Progenitor cell of endocrine pancreas (in vitro differentiated cells): ENCODE measurements at places on chromosomes 4 and X.

- no peak for DNase-seq
Measured at GRCh38 chr4:58600290-58600689, 1490.1 kb upstream of the IGFBP7 start.

DNA sequence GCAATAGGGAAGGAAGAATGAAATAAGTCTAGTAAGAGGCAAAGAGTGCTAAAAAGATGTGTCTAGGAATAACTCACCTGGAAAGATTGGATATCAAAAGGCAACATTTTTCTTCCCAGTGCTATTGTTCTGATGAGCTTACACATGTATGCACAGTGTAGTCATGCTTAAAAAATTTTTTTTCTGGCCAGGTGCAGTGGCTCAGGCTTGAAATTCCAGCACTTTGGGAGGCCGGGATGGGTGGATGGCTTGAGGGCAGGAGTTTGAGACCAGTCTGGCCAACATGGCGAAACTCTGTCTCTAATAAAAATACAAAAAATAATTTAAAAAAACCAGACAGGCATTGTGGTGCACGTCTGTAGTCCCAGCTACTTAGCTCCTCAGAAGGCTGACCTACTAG lies 795.8 kb upstream of the IGFBP7 start:
- DNase-seq = no peak

GRCh38 chrX:33465137-33465536 lies 253.8 kb upstream of the DMD start:
- no peak for DNase-seq

GRCh38 chr4:98976716-98977115 lies 18.8 kb upstream of the METAP1 start:
- no peak for DNase-seq

DNA sequence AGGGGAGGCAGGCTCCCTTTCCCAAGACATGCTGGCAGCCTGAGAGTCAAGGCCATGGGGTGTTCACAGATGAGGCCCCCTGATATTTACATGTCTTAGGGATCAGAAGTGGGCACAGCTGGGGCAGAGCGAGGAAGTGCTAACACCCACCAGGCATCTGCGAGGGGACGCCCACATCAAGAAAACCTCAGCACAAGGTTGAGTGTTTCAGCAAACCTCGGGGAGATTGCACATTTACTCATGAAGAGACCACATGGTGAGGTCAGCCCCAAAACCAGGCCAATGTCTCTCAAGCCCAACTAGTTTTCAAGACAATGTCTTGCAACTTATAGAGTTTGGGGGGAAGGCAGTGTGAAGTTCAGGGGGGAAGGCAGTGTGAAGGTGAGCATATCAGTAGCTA lies 55.2 kb downstream of the CLNK start:
- no peak for DNase-seq

- no peak for DNase-seq
Measured at GRCh38 chrX:20452487-20452886, 185.8 kb upstream of the RPS6KA3 start.

GRCh38 chr4:89307446-89308160 lies at the start of gene GPRIN3:
Gene GPRIN3 (minus strand): TSS chr4:89307800. CDS start chr4:89250110, 57,690 bp downstream.
- peak; percentile 50 for DNase-seq
